Right atrium auricular region (tissue), 2 donors: ENCODE measurements at places on chromosomes 7 and 10. TPM values are rescaled to one million over a fixed set of nuclear protein-coding genes. Genes with fewer than 3 reads are reported as not detected.

- DNase-seq: no peak
These were observed 95.3 kb downstream of the PIP4K2A start for GRCh38 chr10:22619101-22619500.

The ARMC3 gene
- total RNA-seq: not detected

DNA sequence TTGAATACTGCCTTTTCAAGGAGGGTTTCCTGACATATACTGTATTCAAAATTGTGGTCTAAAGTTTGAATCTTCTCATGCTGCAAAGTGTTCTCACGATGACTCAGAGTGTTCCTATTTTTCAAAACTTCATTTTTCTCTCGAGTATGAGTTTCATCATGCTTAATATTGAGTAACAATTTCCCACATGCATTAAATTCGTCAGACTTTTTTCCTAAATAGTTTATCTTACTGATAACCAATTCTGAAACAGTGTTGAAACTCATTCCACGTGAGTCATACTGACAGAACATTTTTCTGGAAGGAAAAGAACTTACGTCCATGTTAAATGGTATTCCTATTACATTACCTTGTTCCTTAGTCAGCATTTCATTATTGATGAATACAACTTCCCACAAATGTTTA is 44.1 kb downstream of the ZNF33B start:
- no peak for DNase-seq

The ITPRID1 gene
- not detected for total RNA-seq

DNA sequence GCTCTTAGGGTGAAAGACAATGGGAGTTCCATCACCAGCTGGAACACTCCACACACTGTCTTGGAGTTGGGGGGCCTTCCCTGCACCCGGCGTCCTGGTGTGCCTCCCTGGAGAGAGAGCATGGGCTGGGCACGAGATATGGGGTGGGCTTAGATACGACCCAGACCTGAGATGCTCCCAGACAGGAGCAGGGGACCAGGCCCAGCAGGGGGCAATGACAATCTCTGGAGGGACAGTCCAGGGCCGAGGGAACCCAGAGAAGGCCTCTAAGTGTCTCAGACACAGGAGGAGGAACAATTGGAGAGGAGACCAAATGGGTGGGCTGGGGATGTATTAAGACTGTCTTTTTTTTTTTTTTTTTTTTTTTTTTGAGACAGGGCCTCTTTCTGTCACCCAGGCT is 40.0 kb downstream of the MYL10 start:
- DNase-seq: no peak

GRCh38 chr10:69866688-69867461 is 65.2 kb downstream of the COL13A1 start:
- DNase-seq: peak; percentile 63

GRCh38 chr7:25928549-25929330 is 223.3 kb upstream of the NFE2L3 start:
- no peak for DNase-seq

DNA sequence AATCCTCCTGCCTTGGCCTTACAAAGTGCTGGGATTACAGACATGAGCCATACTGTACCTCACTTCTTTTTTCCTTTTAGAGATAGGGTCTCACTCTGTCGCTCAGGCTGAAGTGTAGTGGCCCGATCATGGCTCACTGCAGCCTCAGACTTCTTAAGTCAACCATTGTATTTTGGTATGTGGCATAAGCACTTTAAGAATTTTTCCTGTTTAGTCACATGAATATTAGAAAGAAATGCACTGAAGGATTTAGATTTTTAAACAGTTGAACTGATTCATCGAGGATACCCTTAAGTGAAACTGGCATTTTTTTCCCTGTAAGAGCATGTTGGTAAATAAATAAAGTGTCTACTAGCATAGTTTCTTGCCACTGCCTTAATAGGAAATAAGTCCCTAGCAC is 319.3 kb upstream of the CACNA2D1 start:
- no peak for DNase-seq

DNA sequence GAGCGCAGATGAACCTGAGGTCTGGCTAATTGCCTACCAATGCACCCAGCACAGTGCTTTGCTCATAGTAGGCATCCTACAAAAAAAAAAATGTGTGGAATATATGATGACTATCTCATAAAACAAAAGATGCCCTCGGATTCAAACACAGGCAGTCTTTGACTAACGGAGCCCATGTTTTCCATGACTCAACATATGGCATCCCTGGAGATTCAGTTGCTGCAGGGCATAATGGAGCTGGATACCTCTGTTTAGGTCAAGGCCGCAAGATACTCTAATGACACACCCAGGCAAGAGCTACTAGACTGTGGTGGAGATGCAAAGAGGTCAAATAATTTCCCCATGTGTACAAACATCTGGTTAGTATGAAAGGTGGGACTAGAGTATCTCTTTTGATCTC is 16.3 kb downstream of the CUBN start:
- DNase-seq: no peak

- peak; percentile 86 for DNase-seq
These were observed 83.9 kb upstream of the PDLIM1 start for GRCh38 chr10:95374597-95375209.

DNA sequence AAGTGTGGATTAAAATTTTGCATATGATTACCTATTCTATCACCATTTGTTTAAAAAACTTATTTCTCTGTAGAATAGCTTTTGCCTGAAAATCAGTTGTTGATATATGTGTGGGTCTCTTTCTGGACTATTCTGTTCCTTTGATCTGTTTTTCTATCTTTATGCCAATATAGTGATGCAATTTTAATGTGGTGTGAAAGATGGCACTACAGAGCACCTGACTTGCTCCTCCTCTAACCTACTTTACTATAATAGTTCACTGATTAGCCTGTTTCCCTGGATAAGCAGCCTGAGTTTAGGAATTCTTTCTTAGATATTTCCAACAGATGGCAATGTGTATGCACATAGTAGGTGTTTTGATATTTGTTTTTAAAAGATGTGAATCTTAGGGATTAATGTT is 294.5 kb downstream of the AUTS2 start:
- no peak for DNase-seq

GRCh38 chr10:112793202-112793921 is 156.7 kb upstream of the TCF7L2 start:
- DNase-seq: peak; percentile 52
